ENCODE measurements at places on chromosomes 2 and 18.

DNA sequence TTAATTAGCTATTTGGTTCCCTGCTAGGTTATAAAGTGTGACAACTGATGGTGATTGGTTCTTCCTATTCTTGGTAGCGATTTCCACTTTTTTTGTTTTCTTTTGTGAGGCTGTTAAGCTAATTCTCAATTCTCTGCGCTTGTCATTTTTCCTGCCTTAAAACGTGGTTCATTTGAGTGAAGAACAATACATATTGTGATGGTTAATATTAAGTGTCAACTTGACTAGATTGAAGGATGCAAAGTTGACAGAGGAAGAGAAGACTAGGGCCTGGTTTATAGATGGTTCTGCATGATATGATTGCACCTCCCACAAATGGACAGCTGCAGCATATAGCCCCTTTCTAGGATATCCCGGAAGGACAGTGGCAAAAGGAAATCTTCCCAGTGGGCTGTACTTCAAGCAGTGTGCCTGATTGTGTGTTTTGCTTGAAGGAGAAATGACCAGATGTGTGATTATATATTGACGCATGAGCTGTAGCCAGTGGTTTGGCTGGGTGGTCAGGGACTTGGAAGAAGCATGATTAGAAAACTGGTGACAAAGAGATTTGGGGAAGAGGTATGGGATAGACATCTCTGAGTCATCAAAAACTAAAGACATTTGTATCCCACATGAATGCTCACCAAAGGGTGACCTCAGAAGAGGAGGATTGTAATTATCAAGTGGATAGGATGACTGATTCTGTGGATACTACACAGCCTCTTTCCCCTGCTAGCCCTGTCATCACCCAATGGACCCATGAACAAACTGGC is 39.4 kb upstream of the ZNF804A start:
- no peak for DNase-seq

- DNase-seq = no peak
These were observed 3.1 kb upstream of the CPO start for GRCh38 chr2:206935991-206936842.

GRCh38 chr2:58803192-58803591 is 562.1 kb upstream of the FANCL start:
- no peak for DNase-seq

DNA sequence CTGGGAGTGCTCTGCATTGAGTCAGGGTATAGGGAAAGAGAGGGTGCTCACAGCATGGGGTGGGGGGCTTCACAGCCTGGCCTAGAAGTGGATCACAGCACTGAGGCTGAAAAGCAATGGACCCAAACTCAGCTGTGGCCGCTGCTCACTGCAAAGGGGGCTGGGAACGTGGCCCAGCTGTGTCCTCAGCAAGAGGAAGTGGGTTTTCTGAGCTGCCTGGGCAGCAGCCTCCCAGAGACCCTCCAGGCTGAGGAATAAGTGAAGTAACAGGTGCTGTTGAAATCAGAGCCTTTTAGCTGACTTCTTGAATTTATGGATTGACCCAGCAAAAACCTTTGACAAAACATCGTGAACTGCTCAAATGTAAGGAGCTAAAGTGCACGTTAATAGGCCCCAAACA is 35.2 kb downstream of the PTGR3 start:
- DNase-seq = no peak

- no peak for DNase-seq
These were observed 38.8 kb downstream of the GCG start for GRCh38 chr2:162113088-162113775.

GRCh38 chr2:169034256-169034655 is 3.1 kb upstream of the ABCB11 start:
- no peak for DNase-seq

- no peak for DNase-seq
These were observed 328.5 kb upstream of the ZEB2 start for GRCh38 chr2:144848423-144848822.

DNA sequence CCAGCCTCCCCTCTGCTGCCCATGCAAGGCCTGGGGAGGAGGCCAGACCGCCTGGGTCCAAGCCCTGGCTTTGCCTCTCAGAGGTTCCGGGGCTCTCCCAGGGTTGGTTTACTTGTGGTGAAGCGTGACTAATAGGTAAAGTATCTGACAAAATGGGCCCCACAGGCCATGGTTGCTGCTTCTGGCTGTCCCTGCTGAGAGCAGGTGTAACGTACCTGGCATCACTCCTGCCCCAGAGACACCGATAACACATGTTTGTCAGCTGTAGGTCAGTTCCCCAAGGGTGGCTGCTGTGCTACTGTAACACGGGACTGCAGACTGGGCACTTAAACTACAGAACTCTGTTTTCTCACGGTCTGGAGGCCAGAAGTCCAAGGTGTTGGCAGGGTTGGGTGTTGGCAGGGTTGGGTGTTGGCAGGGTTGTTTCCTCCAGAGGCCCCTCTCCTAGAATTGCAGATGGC is 34.1 kb downstream of the ODC1 start:
- DNase-seq = no peak

GRCh38 chr2:215839309-215839708 is 174.0 kb downstream of the MREG start:
- no peak for DNase-seq

- DNase-seq = no peak
These were observed 2.0 kb upstream of the TBC1D8 start for GRCh38 chr2:101153077-101153707.

DNA sequence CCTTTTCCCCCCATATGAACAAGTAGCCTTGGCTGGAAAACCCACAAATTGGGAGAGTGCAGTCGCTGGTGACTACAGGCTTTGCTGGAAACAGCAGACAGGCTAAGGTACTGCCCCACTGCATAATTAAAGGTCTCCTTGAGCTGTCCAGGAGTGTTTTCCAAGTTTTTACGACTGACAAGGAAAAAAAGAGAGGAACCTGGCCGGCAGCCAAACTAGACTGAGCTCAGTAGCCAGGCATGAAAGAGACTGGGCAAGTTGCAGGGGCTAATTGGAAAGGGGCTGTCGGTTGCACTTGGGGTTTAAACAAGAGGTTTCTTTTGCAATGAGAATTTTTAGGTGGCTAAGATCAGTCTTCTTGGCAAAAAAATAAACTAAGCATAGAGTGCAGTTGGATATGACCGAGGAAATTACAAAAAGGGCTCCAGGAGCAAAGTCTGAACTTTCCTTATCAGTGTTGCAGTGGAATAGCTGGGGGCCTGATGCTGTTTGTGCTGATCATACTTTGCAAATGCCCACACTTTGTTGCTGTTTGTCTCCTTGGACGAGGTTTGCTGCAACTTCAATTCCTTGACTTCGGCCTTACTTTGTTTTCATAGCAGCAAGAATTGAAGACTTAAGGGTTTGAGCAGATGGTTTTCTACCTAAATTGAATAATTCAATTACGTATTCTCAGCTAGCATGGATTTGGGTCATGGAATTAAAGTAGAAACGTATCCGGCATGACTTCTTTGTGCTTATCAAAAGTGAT is 2.1 kb downstream of the GULP1 start:
- no peak for DNase-seq

DNA sequence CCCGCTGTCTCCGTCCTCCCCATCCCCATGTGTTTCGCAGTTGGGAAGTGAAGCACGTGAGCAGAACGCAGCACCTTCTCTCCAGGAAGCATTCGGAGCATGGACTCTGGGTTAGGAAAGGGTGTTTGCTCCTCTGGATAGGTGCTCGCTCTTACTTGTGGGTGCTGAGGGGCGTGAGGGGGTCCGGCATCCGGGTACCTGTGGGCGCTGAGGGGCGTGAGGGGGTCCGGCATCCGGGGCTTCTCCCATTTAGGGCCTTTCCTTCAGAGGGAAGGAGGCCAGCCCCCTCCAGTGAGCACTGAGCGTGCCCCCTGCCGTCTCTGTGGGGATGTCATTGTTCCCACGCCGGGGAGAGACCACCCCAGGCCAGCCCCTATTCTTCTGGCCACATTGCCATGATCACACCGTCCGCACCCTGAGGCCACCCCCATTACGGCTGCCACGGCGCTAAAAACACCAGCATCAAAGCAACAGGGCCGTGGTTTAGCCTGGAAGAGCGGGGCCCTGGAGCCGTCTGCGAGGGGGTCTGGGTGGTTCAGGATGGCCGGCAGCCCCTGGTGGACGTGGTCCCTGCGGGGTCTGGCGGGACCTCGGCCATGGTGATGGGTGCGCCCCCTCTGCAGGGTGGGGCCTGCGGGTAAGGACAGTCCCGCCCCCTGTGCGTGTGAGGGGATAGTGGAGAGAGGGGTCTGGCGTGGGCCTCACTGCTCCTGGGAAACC is 41.0 kb downstream of the NFATC1 start:
- DNase-seq = no peak

- no peak for DNase-seq
These were observed 59.5 kb downstream of the RABL2A start for GRCh38 chr2:113686537-113686936.

DNA sequence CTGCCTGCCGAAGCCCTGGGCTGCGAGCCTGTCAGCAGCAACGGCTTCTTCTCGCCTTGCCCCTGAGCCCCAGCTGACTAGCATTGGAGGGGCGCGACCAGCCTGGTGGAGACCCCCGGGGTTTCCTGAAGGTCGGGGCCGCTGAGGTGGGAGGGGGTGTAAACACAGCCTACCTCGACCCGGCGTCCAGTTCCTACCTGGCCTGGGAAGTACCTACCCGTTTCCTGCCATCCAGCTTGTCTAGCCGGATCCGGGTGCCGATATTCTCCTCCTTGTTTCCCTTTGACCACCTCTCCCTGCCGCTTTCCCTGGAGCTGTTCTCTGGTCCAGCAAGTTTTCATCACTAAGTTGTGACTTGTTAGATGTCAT is 511 bp downstream of the MOB4 start:
- DNase-seq = no peak

DNA sequence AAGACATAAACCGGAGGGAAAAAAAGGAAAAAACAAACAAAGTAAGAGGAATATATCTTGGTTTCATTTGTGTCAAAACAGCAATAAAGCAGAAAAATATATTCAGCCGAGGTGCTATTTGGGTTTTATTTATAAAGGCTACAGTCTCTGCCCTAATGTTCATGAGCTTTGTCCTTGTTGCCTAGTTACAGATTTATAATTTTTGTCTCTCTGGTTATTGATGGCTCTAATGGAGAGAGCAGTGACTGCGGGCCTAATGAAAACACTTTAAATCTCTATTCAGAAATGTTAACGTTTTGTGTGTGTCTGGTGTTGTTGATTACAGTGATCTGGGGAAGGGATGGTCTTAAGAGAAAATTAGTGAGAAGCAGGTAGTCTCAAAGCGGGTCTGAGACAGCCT is 854.0 kb upstream of the LRRTM1 start:
- DNase-seq = no peak

- DNase-seq = no peak
These were observed 20.3 kb downstream of the MTERF4 start for GRCh38 chr2:241081643-241082340.

GRCh38 chr18:76498064-76498463 is 3.0 kb upstream of the ZNF516 start:
- no peak for DNase-seq

DNA sequence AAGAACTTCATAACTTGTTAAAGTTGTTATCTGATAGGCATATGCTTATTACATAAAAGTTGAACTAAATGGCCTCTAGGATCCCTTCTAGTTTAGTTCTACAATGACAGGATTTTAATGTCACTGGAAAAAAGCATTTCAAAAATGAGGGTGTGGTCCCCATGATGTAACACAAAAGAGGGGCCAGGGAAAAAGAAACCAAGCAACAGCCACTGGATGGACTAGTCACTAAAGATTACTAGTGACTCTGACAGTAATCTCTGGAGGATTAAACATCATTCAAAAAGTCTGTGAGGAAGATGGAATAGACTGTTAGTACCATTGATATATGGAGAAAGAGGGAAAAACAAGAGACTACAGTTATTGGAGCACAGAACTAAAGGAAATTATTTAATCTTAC is 22.6 kb downstream of the SEPTIN10 start:
- DNase-seq = no peak

DNA sequence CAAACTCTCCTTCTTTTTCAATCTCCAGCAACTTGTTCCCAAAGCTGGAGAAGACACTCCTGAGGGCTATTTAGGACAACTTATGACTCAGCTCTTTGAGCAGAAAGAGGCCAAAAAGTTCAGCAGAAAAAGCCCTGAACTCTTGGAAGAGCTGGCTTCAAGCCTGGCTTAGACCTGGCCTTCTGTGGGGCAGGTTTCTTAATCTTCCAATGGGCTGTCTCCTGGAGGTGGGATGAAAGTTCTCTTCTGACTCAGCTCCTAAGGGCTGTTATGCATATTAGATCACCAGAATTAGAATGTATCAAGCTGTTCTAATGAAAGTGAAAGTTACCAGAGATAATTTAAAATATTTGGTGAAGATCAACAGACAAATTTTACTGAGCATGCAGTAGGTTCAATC is 129.4 kb downstream of the RAD51AP2 start:
- DNase-seq = no peak
